ENCODE measurements at places on chromosomes 6 and 20. TPM values are rescaled to one million over a fixed set of nuclear protein-coding genes. Genes with fewer than 3 reads are reported as not detected.

The RCAN2 gene
- total RNA-seq, result 2.2 TPM

The NOL4L gene
- 46.9 TPM for total RNA-seq

The SIRPD gene
- not detected for total RNA-seq

The VSTM2L gene
- 2.8 TPM for total RNA-seq

The TRIM31 gene
- 181 TPM for total RNA-seq

The FABP7 gene
- not detected for total RNA-seq

The SMPD2 gene
- 17.3 TPM for total RNA-seq

- no peak for DNase-seq
Measured at GRCh38 chr6:115091461-115091860, 748.6 kb upstream of the HS3ST5 start.

GRCh38 chr20:17602493-17602892, 32.6 kb downstream of the DSTN start:
- no peak for DNase-seq

DNA sequence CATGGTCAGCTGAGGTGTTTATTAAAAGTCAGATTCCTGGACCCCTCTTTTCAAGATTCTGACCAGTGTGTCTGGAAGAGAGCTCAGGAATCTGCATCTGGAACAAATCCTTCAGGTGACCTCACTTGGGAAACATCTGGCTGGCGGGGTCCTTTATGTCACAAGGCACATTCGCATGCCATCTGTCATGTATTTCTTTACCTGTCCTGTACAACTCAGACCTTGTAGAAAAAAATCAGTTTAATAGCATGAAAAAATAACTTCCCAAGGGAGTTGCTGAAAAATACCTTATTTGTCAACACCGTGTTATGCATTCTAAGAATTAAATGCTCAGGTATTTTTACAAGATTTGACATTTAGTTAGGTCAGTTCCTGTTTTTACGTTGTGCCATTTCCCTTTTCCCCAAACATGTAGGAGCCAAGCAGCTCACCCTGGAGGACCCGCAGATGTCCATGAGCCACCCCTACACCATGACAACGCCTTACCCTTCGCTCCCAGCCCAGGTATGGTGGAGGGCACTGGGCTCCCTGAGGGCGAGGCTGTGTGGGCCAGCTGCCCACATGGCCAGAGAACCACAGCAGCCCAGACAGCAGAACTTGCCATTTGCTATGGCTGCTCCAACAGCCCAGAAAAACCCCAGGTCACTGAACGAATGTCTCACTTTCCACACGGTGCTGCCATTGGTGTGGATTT, 4.0 kb downstream of the IRF4 start:
- DNase-seq, result no peak

DNA sequence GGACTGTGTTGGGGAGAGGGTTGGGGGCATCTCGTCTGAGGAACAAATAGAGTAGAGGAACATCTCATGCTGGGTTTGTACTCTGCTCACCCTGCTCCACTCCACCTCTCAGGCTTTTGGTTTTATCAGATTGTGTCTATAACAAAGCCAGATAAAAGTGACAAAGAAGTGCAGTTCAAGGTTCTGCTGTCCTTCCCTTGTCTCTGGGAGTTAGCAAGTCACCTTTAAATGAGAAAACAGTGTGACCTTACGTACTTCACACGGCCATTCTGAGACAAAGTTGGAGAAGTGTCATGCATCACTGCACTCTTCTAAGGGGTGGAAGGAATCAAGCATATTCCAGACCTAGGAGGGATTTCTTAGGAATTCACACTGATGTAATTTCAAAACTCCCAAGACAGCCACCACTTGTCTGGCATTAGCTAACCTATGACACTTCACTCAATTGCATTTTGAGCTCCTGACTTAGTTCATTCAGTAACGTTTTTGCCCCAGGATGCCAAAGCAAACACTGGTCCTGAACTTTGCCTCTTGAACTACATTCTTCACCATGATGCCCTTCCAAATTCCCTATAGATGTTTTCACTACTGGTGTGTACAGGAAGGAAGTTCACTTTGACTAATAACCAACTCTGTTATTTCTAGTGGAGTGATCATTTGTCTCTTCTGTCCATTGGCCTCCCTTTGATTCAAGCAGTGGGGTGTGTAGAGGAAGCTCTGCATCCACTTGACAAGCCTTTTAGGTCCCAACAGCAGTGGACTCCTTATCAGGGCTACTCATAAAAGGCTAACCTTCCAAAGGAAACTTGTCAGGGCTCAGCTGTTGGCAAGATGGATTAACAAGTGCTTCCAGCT, 647.6 kb upstream of the FLRT3 start:
- DNase-seq, result no peak

DNA sequence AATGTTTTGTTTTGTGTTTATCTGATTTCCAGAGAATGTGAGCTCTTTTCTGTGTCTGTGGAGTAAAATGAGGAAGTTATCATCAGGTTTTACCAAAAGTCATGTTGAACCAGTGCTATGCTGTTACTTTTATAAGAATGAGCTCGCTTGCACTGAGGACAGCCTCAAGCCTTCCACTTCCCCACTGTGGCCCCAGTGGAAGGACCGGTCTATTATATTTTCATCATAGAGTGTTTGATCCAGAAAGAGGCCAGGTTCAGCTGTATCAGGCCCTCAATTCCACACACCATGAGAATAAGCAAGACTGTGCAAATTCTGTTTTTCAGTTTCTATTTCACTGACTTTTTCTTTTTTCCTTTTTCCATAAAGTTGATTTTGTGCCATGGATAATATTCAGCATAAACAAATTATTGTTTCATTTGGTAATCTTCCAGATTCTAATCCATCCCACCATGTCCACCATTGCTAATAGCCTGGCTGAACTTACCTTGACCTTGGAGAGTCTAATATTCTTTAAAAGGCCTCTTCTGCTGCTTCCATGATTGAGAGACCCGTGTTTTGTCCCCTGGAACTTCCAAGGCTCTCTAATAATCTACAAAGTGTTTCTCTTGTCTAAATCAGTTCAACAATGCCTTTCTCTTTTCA, 286.2 kb downstream of the THBS2 start:
- no peak for DNase-seq

- DNase-seq, result no peak
Measured at GRCh38 chr6:73513496-73513854, 7.4 kb downstream of the EEF1A1 start.

- no peak for DNase-seq
Measured at GRCh38 chr6:170147832-170148708, 142.8 kb downstream of the DLL1 start.

All from Calu3 (cell line).